Activated CD8-positive, alpha-beta T cell treated with anti-CD3 and anti-CD28 coated beads for 36 hours (primary cell): ENCODE measurements at places on chromosomes 6 and 20.

- no peak for DNase-seq
Measured at GRCh38 chr20:16560661-16561060, 12.6 kb downstream of the KIF16B start.

DNA sequence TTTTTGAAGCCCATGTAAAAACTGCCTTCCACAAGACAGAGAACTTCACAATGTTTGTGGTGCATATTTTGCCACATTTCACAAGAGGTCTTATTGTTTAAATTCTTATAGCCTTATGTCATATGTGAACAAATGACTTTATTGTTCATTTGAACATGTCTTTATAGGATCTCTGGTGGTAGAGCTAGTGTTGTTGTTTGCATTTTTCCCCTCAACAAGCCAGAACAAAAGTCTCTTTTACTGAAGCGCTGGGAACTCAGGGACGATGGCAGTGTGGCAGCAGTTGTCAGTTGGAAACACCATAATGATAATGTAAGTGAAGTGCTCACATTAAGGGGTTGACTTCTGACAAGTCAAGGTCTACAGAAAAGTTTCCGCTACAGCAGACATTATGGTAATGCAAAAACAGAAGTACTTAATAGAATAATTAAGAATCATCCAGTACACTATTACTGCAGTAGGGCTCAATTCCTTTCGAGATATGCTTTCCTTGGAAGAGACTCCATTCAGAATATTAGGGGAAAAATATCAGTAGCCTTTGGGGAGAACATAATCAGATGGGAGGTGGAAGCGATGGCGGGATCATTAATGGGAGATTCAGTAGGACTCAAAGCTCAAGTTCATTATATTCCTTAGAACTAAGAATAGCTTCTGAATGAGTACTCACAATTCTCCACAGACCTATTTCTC, 180.0 kb downstream of the GJA10 start:
- no peak for DNase-seq

DNA sequence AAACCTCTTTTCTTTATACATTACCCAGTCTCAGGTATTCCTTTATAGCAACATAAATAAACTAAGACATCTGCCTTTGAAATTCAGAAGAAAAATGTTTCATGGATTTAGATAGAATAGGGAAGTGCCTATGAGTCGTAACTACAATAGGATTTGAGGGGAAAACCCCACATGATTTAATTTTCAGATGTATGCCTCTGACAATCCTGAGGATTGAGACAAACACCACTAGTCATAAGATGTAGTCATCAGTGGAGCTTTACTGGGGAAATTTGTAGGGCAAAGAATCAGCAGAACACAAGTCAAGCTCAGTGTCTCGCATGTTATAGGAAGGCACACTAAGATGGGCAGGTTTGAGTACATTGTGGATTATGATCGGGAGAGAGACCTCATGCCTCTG, 566.4 kb downstream of the BMP2 start:
- no peak for DNase-seq

DNA sequence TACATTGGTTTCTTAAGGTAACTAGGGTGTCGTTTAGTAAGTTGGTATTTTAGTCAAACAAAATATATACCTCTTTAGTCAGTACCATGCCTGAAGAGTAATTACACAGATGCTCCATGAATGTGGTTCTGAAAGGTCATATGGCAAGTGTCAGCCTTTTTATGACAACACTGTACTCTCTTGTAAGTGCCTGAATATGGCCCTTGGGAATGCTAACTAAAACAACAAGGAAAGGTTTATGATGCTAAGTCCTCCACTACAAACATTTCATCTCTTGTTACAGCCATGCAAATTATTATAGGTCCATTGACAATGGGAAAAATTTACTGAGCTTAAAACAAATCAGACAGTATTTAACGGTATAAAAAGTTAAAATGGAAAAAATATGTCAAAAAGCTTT, 39.0 kb upstream of the SUPT3H start:
- no peak for DNase-seq

GRCh38 chr6:516213-516612, 124.7 kb downstream of the IRF4 start:
- DNase-seq = no peak

- no peak for DNase-seq
Measured at GRCh38 chr6:115667478-115668026, 393.1 kb downstream of the FRK start.

- no peak for DNase-seq
Measured at GRCh38 chr20:33604084-33604990, 57.8 kb upstream of the C20orf144 start.

DNA sequence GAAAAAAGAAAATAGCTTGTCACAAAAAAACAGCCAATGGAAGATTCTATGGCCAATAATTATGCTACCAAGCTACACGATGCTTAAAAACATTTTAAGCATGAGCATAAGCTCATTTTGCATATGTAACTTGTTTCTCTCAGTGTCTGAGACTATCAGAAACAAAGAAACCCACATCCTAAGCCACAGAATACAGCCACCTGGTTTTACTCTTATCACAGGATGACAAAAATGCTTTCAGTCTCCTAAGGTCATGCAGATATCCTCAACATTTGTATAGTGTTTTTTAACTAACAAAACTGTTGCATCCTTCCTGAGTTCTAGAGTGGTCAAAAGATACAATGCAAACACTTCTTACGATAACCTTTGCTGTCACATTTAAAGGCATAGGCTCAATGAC, 172.1 kb upstream of the RUNX2 start:
- peak; percentile 57 for DNase-seq

GRCh38 chr6:5058254-5058653, 26.9 kb upstream of the PPP1R3G start:
- DNase-seq = no peak

- no peak for DNase-seq
Measured at GRCh38 chr6:21295506-21296240, 297.9 kb upstream of the SOX4 start.

DNA sequence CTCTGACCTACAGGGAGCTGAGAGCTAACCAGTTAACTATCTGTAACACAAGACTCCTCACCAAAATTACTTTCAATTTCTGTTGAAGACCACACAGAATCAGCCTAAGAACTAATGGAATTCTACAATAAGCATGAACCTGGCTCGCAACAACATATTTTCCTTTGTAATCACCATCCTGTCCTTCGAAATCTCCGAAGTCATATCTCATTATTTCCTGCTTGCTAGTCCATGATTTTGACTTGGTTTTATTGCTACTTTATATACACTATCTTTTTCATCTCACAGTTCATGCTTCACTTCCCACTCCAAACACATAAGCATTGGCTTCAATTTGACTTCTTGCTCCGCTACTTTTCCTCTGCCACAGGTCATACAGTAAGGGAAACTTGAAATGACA, 405.8 kb upstream of the FKBP1C start:
- no peak for DNase-seq

DNA sequence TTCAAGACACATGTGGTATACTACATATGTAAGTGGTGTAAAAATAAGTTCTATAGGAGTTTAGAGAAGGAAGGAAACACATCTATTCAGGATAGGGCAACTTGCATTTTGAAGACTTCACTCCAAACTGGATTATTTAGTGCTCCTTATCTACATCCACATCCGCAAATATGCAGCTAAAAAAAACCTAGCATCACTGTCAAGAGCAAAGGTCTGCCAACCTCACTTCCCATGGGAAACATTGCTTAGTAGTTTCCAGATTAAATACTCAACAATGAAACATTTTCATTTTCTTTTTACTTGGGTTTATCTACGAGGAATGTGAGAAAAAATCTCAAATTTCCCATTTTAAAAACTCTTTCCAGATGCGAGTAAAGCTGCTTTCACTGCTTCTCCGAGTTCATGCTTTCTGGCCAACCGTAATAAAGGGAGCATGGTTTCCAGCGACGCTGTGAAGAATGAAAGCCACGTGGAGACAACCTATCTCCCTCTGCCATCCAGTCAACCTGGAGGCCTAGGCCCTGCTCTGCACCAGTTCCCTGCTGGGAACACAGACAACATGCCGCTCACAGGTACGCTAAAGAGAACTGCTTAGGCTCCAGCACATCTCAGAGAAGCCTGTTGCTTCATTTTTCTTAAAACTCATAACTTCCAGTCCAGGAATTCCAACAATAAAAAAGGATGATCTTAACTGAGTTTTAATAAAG, 48.2 kb downstream of the RFX6 start:
- no peak for DNase-seq

GRCh38 chr6:107202876-107203468, 87.7 kb upstream of the BEND3 start:
- no peak for DNase-seq

DNA sequence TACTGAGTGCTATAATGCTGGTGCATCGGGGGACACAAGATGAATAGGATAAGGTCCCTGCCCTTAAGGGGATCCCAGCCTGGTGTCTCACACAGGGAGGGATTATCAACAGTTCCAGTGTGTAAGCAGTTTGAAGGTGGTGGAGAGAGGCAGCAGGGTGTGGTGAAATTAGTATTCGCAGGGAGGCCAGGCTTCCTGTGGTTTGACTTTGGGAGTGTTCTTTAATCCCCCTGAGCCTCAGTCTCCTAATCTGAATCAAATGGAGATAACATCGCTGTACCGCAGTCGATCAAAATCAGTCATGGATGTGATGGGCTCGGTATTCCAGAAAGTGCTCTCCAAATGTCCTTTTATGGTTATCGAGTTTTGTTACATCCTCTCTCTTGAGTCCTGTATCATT, 288.1 kb upstream of the SUPT3H start:
- no peak for DNase-seq

DNA sequence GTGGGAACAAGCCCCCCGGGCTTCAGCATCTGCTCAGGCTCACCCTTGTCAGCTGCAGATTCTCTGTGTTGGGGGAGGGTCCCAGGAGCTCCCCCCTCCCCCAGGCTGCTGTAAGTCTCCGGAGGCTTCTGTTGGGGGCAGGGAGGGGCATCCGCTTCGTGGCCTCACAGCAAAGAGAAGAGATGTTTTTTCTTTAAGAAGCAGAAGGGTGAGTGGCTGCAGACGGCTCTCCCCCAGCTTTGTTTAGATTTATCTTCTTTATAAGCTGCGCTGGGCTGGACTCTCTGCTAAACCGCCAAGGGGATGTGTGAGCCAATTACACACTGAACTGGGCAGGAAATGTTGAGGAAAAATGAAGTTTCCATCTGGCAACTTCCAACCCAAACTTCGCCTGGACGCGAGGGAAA, 48.7 kb upstream of the GATA5 start:
- DNase-seq = peak; percentile 22

- no peak for DNase-seq
Measured at GRCh38 chr6:32816746-32817204, at the start of gene HLA-DOB. TSS of gene HLA-DOB (minus strand) at chr6:32817002. CDS start at chr6:32816951, 51 bp downstream.

- no peak for DNase-seq
Measured at GRCh38 chr6:83708546-83708969, 343 bp downstream of the SNAP91 start.
